Cardiac septum (tissue), 1 donor: ENCODE measurements at places on chromosomes 7 and 10. TPM values are rescaled to one million over a fixed set of nuclear protein-coding genes. Genes with fewer than 3 reads are reported as not detected.
A peak's percentile ranks its signal among the peaks of the same experiment; 100 is the strongest.

The DENND11 gene
- 8.7 TPM for total RNA-seq

The BAIAP2L1 gene
- 1.9 TPM for total RNA-seq

The CUZD1 gene
- total RNA-seq = 0.35 TPM

- no peak for DNase-seq
These were observed 22.9 kb downstream of the ASB13 start for GRCh38 chr10:5643346-5644067.

DNA sequence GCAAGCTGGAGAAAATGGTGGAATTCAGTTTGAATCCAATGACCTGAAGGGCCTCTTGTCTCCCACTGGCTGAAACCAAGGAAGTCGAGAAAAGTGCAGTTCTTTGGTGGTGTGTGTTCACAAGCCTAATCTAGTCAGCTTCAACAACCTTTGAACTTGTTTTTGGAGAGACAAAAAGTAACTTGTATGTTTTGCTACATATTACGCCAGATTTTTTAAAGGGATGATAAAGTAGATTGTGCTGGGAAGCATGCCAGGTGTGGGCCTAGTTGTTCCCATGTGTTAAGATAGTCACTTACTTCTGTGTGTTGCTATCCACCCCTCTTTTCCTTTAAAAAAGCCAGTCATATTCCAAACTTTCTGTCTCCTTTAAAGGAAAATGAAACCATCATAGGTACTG, 79.7 kb upstream of the FAM3C start:
- DNase-seq = no peak

The KCNH2 gene
- 61.9 TPM for total RNA-seq

- no peak for DNase-seq
These were observed 297.9 kb upstream of the CACNA2D1 start for GRCh38 chr7:82741493-82741892.

DNA sequence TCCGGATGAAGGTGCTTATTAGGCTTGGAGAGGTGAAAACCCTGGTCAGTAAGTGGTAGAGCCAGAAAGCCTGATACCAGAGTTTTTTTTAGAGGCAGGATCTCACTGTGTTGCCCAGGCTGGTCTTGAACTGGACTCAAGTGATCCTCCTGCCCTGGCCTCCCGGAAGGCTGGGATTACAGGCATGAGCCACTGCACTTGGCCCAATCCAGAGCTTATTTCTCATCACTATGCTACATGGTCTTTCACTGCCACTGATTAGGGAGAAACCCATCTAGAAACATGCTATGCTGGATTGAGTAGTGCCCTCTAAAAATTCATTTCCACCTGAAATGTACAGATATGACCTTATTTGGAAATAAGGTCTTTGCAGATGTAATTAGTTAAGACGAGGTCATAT, 28.4 kb upstream of the GJD4 start:
- no peak for DNase-seq

DNA sequence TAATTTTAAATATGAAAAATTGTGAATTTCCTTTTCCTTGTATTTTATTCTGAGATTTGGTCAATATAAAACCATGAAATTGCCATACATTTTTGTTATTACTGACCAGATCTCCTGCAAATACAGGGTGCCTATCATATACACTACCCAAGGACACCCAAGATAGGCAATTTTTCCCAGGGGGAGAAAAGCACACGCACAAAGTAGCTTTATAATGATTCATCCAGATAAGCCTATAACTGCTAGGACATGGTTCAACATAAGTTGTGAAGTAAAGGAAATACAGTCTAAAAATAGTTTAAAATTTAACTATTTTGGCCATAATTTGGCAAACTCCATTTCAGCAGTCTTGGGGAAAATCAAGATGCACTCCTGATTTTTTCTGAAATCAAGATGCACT, 4.8 kb downstream of the RUFY2 start:
- no peak for DNase-seq

DNA sequence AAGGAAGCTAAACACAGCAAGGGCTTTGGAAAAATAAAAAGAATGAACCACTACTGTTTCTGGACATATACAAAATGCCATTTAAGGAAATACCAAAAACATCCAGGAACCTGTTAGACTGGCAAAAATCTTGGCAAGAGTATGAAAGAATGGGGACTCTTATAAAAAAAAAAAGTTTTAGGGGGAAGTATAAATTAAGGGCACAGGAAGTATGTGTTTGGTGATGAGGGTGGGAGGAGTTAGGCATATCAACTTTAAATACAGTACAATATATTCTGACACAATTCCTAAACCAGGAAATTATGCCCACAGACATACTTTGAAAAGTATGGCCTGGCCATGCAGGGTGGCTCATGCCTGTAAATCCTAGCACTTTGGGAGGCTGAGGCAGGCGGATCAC, 74.2 kb downstream of the WAPL start:
- DNase-seq = no peak

DNA sequence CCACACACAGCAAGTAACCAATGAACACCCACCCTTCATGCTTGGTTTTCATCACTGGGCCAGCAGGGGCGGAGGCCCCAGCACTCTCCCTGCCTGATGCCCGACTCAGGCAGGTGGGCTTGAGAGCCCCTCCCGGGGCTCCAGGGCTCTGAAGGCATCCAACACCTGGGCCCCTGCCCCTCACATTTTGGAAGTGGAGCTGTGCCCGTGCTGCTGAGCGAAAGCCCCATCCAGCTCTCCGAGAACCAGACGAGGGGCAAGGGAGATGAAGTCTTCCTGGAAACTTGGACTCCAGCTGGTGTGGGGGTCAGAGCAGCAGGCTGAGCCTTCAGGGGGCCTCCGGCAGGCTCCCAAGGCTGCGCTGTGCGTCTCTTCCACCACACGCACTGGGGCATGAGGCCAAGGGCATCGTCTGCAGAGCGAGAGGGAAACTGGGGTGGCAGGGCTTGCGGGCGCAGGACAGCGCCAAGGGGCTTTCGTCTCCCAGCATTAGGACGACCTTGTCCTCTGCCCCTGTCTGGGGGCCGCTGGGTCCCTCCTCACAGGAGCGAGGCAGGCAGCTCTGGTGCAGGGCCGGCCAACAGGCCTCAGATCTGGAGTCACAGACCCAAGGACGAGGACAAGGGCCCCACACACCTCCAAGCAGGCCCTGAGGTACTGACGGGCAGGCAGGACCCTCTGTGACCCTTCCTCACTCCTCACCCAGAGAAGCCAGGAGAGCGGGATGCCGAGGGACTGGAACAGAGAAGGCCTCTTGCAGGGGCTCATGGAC, 108.3 kb upstream of the FAM20C start:
- DNase-seq = peak; percentile 57

- DNase-seq = no peak
These were observed 260.6 kb downstream of the WDR37 start for GRCh38 chr10:1316809-1317143.

The HABP2 gene
- total RNA-seq = not detected

- DNase-seq = no peak
These were observed 172.1 kb downstream of the ACTR3B start for GRCh38 chr7:152931633-152932032.

DNA sequence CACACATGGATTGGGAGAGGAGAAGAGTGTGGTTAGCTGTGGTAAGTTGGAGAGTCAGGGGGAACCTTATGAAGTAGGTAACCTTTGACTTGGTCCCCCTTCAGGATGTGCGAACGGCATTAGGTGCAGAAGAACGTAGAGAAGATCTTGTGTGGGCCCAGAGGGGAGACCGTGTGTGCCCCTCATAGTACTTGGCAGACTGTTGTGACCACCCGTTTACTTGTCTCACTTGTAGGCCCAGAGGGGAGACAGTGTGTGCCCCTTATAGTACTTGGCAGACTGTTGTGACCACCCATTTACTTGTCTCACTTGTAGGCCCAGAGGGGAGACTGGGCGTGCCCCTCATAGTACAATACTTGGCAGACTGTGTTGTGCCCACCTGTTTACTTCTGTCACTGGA, 2.6 kb downstream of the GTPBP4 start:
- DNase-seq = peak; percentile 14

The CYP3A5 gene
- total RNA-seq = 0.13 TPM

DNA sequence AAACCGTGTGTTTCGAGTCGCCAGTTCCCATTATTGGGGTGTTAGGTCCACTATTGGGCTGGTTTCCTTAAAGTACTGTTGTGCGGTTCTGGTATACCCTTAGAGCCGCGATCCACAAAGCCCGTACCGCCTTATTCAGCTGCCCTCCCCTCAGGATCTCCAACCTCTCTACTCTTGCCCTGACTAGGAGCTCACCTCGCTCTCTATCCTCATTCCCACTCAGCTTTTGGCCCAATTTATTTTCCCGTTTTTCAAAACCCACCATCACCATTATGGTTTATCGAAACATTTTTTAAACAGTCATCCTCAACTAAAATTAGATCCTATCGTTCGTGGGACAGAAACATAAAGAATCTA, 461 bp upstream of the ETV1 start:
- no peak for DNase-seq
